ENCODE measurements at places on chromosomes 2 and 18. TPM values are rescaled to one million over a fixed set of nuclear protein-coding genes. Genes with fewer than 3 reads are reported as not detected.

GRCh38 chr2:226887940-226888339 is 52.1 kb downstream of the RHBDD1 start:
- DNase-seq = no peak
- no peak overlapping the region for H3K4me3 ChIP-seq
- peaks cover 2% of the 10 kb centered on the region for H3K4me1 ChIP-seq
- peak overlapping the region; percentile 2 for H3K27ac ChIP-seq
- no peaks in the 10 kb centered on the region for H3K27me3 ChIP-seq
- H3K36me3 ChIP-seq = no peaks in the 10 kb centered on the region

The ABCB11 gene
- 0.18 TPM for total RNA-seq

DNA sequence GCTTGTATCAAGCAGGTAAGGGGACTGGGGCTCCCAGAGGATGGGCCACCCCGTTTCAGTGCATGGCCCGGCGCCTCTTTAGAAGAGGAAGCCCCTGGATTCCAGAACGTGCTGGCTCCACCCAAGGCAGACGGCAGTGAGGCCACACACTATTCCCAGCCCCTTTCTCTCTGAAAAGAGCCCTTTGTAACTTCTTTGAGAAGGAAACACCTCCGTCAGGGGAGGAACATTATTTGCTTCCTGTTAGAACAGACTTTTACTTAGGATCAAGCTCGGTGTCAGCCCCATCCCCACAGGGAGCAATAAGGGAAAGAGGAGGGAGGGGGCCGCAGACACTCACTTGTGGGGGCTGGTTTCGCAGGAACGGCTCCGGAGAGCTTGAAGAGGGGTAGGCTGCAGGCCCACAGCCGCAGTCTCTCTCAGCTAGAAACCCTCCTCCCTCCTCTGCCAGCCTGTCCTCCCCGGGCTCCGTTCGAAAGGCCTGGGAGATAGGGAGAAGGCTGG is 49.6 kb upstream of the RMDN2 start:
- no peaks in the 10 kb centered on the region for H3K36me3 ChIP-seq
- H3K27me3 ChIP-seq = peaks cover 19% of the 10 kb centered on the region
- H3K27ac ChIP-seq = peak overlapping the region; percentile 61
- peaks cover 56% of the 10 kb centered on the region for H3K4me1 ChIP-seq

DNA sequence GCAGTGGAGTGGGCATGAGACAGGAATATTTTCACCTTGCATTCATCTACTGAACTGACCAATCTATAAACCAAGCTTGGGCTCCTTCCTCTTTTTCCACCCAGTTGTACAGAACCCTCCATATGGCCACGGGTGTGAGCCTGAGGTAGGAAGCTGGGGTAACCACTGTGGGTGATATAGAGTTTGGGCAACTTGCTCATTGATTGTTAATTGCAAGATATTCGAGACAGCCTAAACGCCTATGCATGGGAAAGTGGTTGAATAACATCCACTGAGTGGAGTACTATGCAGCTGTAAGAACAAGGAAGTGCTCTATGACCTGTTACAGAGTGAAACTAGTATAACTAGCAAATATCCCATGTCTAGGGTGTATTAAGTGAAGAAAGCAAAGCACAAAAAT is 7.3 kb upstream of the VAPA start:
- H3K27ac ChIP-seq = no peak overlapping the region
- H3K4me3 ChIP-seq = no peak overlapping the region
- peaks cover 10% of the 10 kb centered on the region for H3K4me1 ChIP-seq

DNA sequence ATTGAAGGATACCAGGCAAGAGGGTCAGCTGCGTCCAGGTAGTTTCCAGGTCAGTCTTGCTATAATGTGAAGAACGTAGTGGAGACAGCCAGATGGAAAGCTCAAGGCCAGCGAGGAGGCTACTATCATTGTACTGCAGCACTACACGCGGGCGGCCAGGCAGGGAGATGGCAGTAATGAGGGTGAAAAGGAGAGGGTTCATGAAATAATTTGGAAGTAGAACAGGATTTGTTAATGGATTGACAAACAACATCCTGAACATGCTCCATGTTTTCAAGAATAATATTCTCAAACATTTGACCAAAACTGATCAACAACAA is 17.1 kb downstream of the SPIRE1 start:
- no peak overlapping the region for H3K27ac ChIP-seq
- H3K27me3 ChIP-seq = no peaks in the 10 kb centered on the region
- no peak for DNase-seq
- no peaks in the 10 kb centered on the region for H3K36me3 ChIP-seq
- peaks cover 18% of the 10 kb centered on the region for H3K4me1 ChIP-seq

- no peaks in the 10 kb centered on the region for H3K27me3 ChIP-seq
- DNase-seq = no peak
- H3K36me3 ChIP-seq = peaks cover 22% of the 10 kb centered on the region
These were observed 12.8 kb downstream of the MEIS1 start for GRCh38 chr2:66447677-66448076.

The CCBE1 gene
- 71.1 TPM for total RNA-seq

GRCh38 chr18:43855376-43855775 is 578.1 kb upstream of the SYT4 start:
- H3K4me1 ChIP-seq = peaks cover 13% of the 10 kb centered on the region
- no peak overlapping the region for H3K27ac ChIP-seq
- no peak for DNase-seq
- H3K36me3 ChIP-seq = no peaks in the 10 kb centered on the region
- H3K27me3 ChIP-seq = no peaks in the 10 kb centered on the region

The CYP1B1 gene
- 55.6 TPM for total RNA-seq

- peaks cover 71% of the 10 kb centered on the region for H3K4me1 ChIP-seq
- DNase-seq = no peak
- H3K27me3 ChIP-seq = no peaks in the 10 kb centered on the region
These were observed 3.3 kb downstream of the APCDD1 start for GRCh38 chr18:10457767-10458166.

- no peaks in the 10 kb centered on the region for H3K27me3 ChIP-seq
- peak overlapping the region; percentile 80 for H3K4me3 ChIP-seq
- no peak for DNase-seq
- peaks cover 60% of the 10 kb centered on the region for H3K4me1 ChIP-seq
These were observed 861 bp upstream of the SEMA4C start for GRCh38 chr2:96870626-96871255.

GRCh38 chr2:142061733-142062132 is 69.1 kb downstream of the LRP1B start:
- no peaks in the 10 kb centered on the region for H3K27me3 ChIP-seq
- DNase-seq = no peak
- no peaks in the 10 kb centered on the region for H3K36me3 ChIP-seq

- no peaks in the 10 kb centered on the region for H3K27me3 ChIP-seq
- peak overlapping the region; percentile 52 for H3K27ac ChIP-seq
- no peak for DNase-seq
- peaks cover 6% of the 10 kb centered on the region for H3K36me3 ChIP-seq
These were observed 177.6 kb downstream of the BABAM2 start for GRCh38 chr2:28068088-28068487.

DNA sequence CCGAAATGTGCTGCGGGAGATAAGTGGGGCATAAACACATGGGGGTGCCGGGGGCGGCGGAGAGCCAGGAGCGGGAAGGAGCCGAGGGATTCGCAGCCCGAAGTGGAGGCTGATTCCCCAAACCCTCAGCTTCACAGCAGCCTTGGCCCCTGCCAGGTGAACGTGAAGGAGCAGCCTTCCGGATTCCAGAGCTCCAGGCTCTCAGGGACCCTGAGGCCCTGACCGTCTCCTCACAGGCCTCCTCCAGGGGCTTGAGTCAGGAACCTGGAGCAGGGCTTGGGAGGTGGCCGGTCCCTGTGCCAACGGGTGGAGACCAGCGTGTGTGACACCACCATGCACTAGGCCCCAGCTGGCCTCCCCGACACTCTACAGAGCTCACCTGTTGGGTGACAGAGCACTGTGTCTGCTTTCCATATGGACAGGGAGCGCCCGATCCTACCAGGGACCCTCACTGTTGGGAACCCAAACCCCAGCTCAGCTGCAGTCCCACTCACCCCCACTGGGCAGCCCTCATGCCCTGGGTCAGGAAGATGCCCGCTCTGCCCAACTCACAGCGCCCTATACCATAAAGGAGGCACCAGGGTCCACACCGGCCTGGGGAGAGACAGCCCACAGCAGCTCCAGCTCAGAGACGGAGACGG is 117.6 kb upstream of the OTOS start:
- peaks cover 5% of the 10 kb centered on the region for H3K36me3 ChIP-seq
- peak overlapping the region; percentile 78 for H3K27ac ChIP-seq
- no peak overlapping the region for H3K4me3 ChIP-seq
- peaks cover 57% of the 10 kb centered on the region for H3K4me1 ChIP-seq
- H3K27me3 ChIP-seq = no peaks in the 10 kb centered on the region

DNA sequence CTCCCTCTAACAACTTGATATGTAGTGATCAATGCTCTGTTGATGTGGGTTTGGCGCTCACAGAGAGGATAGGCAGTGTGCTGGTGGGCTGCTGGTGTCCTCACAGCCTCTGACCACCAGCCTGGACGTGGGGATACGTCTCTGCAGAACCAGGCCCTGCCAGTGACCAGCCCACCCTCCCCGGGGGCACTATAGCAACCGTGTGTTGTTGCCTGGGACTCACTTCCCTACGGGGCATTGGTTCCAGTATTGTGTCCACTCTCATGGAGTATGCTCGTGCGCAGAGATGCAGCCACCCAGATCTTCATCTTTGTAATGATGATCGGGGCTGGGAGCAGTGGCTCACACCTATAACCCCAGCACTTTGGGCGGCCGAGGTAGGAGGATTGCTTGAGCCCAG is 180.1 kb downstream of the LDLRAD4 start:
- peaks cover 3% of the 10 kb centered on the region for H3K4me1 ChIP-seq
- H3K4me3 ChIP-seq = no peak overlapping the region
- no peaks in the 10 kb centered on the region for H3K36me3 ChIP-seq
- no peak for DNase-seq
- H3K27me3 ChIP-seq = no peaks in the 10 kb centered on the region

DNA sequence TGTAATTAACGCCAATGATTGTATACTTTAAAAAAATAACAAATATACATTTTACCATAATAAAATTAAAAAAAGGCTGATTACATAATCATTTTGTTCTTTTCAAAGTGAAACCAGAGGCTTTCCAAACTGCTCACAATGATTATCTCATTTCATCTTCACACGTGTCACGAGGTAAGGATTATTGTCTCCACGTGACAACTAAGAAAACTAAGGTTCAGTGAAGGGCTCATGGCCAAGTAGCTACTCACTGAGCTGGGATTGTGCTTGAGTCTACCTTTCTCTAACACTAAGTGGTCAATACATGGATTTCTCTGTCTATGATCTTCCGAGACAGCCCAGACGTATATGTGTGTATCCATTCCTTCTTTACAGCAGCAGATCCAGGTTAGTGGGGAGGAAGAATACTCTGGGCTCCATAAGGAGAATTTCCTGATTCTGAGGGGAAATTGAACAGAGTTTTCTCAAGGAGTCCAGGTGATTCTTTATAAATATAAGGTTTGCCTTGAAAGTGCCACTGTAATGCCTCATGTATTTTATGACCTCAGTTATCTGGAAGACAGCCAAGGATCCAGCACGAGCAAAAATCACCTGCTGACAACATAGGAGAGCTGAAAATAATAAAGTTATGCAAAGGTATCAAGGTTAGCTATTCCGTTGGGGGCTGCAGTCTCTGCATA is 25.6 kb upstream of the ACSL3 start:
- peaks cover 2% of the 10 kb centered on the region for H3K27me3 ChIP-seq
- no peaks in the 10 kb centered on the region for H3K36me3 ChIP-seq
- H3K4me3 ChIP-seq = no peak overlapping the region
- DNase-seq = no peak

- no peak overlapping the region for H3K27ac ChIP-seq
- no peaks in the 10 kb centered on the region for H3K4me1 ChIP-seq
- no peak overlapping the region for H3K4me3 ChIP-seq
- peaks cover 23% of the 10 kb centered on the region for H3K27me3 ChIP-seq
These were observed 20.7 kb upstream of the GYPC start for GRCh38 chr2:126635281-126635680.

DNA sequence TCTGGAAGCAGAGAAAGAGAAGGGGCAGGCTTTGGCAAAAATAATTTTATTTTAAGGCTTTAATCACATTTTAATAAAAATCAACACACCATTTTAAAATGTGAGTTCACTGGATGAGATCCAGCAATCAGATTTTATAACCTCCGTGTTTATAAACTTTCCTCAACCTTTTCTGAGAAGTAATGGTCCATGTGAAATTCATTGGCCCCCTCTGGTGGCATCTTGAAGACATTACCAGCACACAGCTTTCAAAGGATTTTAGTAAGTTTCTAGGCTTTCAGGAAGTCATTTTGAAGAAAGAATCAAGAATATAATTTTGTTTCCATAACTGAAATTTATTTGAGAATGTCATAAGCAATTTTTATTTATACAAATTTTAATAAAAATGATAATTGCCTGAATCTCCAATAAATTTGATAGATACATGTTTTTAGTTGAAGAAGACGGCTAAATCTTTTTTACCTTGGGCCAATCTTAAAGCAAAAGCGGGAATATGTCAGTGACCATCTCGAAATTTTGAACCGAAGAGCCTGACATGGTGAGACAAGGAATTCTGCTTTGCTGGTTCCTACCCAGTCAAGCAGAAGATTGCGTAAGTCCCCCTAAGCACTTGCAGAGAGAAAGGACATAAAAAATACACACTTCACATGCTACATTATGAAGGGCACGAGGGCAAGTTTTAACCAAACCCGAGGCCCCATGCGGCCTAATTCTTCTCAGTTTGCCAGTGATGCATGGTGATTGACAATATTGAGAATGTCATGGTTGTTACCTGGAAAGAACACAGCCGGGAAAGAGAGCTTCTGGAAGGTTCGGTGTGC is 128.4 kb upstream of the CBLN2 start:
- H3K27ac ChIP-seq = no peak overlapping the region
- H3K4me1 ChIP-seq = peaks cover 20% of the 10 kb centered on the region
- peaks cover 6% of the 10 kb centered on the region for H3K27me3 ChIP-seq

Measured in mesothelial cell of epicardium (in vitro differentiated cells).